Activated CD4-positive, alpha-beta T cell treated with anti-CD3 and anti-CD28 coated beads, Interleukin-2, amount 50 U/mL, for 24 hours (primary cell): ENCODE measurements at places on chromosomes 4 and X.

- DNase-seq: no peak
These were observed 51.7 kb upstream of the MCF2 start for GRCh38 chrX:139759637-139760036.

DNA sequence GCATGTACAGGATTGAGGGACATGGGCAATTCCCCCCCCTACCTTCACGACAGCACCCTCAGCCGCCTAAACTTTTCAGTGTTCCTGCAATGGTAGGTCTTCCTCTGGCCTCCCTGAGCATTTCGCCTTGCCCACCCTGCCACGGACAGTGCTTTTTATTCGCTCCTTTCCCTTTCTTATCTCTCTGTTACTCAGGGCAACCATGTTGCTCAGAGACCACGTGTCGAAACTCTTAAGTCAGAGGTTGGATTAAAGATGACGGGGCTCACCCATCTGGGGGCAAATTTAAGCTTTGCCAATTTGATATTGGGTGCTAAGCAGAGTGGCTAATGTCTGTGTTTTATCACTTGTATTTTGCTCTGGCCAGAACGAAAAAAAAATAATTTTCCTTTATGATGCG lies 20.4 kb downstream of the TENM3 start:
- no peak for DNase-seq

GRCh38 chr4:552019-552418 lies 24.1 kb downstream of the TMEM271 start:
- no peak for DNase-seq

GRCh38 chrX:70525733-70526132 lies 81.1 kb downstream of the DLG3 start:
- no peak for DNase-seq

- no peak for DNase-seq
These were observed 207.3 kb upstream of the RADX start for GRCh38 chrX:106404512-106404911.

DNA sequence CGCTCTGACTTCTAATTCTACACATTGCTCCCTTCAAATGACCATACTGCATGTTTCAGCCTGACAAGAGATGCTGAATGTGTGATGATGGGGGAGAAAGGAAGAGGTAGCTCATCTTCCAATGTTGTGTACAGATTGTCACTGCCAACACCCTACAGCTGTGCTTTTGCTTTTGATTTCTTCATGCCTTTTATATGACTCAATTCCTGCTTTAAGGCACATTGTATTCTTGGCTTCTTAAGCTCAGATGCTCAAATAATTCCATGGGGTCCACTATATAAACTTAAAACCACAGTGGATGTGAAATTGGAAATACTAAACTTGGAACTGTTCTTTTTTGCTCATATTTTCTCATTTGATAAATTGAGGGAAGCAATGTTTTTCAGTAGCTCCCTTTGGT lies 183.2 kb upstream of the WDFY3 start:
- no peak for DNase-seq

GRCh38 chrX:31656013-31656412 lies 584.2 kb upstream of the FTHL17 start:
- DNase-seq: no peak

DNA sequence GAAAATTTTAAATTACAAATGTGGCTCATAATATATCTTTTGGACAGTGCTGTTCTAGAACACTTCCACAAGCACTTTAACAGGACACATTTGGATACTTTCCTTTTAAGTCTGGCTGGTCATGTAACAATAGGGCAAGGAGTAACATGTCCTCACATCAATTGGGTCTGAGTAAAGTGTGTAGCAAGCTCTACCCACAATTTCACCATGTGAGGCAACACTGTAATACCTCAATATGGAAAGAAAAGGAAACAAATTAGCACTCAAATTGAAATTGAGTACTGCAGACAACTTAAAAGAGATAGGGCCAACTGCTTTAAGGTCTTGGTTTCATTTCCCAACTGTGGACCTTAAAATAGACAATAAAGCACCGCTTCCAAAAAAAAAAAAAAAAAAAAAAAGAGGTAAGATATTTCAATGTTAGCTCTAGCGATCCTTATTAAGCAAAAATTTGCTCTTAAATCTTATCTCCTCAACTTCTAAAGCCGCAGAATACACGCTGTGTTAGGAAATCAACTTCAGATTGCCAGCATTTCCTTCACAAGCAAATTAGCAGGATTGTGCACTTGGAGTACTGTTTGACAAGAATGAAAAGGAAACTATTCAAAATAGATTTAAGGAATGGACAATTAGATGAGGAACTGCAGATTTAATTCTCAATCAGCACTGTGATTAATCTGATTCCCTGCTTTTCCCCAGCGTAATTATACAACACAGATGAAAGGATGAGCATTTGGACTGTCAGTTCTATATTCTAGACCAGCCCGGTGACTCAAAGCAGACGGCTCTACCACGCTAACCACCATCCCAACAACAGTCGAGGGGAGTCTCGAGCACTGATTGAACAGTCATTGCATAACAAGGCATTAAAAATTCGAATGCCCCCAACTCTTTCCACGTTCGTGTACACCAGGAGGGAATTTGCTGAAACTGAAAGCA lies 1.6 kb downstream of the CASK start:
- no peak for DNase-seq

- DNase-seq: no peak
These were observed 481.0 kb downstream of the SPRY1 start for GRCh38 chr4:123877551-123877950.

DNA sequence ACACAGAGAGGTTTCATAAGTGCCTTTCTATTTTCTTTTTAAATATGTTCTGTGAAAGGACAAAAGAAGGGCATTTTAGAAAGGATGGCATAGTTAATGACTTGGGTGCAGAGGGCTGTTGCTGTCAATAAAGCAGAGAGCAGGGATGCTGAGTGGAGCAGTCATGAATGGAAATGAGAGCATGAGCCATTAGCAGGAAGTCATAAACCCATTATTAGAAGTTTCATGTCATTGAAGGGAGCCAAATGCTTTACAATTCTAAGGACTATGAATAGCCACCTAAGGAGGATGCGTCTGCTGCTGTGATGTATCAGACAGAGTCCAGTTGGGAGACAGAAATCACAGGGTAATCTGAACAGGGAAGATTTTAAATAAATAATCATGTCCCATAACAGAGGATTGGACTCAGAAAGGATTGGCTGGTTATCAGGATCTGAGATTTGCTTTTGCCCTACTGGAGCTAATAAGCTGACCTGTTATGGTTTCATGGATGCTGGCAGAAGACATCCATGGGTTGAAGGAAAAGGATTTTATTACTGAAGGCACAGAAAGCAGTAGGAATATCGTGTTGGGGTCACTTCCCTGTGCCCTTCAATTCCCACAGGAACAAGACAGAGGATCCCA lies 47.5 kb upstream of the WDR19 start:
- no peak for DNase-seq

DNA sequence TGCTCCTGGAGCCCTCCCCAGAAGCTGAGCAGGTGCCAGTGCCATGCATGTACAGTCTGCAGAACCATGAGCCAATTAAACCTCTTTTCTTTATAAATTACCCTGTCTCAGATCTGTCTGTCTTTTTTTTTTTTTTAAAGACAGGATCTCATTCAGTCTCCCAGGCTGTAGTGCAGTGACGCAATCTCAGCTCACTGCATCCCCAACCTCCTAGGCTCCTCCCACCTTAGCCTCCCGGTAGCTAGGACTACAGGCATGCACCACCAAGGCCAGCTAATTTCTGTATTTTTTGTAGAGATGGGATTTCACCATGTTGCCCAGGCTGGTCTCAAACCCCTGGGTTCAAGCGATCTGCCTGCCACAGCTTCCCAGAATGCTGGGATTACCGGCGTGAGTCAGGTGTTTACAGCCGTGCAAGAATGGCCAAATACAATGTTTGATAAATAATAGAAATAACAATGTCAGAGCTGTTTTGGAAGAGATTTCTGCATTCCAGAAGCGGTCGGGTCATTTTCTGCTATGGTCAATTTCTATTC lies 68.8 kb downstream of the SLC2A9 start:
- no peak for DNase-seq

GRCh38 chr4:164058776-164059445 lies 564.4 kb downstream of the TMA16 start:
- DNase-seq: no peak

GRCh38 chrX:12791257-12792228 lies at the start of gene PRPS2:
Gene PRPS2, plus strand, starts transcription at chrX:12791412. Its CDS starts 86 bp downstream, at chrX:12791498.
- DNase-seq: peak; percentile 36

DNA sequence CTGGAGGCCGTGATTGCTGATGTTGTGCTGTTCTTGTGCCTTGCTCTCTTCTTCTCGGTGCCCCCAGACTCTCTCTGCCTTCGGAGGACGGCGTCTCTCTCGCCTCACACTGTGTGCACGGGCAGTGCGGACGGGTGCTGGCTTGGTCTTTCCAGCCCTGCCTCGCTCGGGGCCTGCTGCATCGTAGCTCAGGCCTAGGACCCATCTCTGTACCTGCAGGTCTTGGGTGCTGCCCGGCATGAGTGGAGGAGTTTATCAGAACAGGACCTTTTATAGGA lies 18.2 kb downstream of the RGS12 start:
- DNase-seq: no peak

GRCh38 chrX:137052643-137053235 lies 18.9 kb upstream of the GPR101 start:
- no peak for DNase-seq

DNA sequence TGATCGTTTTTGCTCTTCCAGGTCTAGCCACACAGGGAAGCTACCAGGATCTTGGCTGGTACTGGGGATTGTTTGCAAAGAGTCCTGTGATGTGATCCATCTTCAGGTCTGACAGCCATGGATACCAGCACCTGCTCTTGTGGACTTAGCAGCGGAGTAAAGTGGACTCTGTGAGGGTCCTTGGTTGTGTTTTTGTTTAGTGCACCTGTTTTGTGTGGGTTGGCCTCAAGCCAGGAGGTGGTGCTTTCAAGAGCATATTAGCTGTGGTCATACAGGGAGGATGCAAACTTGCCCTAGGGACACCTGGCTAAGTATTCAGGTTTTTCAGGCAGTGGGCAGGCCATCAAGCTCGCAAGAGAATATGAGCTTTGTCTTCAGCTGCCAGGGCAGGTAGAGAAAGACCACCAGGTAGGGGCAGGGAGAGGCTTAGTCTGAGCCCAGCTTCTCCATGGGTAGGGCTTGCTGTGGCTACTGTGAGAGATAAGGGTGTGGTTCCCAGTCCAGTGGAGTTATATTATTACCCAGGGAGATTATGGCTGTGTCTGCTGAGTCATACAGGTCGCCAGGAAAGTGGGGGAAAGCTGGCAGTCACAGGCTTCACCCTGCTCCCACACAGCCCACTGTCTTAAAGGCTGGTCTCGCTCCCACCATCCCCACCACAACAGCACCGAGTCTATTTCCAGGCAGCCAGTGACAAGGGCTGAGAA lies 293.7 kb downstream of the PCDH18 start:
- DNase-seq: no peak

GRCh38 chr4:10115797-10116568 lies 616 bp downstream of the WDR1 start:
- no peak for DNase-seq

DNA sequence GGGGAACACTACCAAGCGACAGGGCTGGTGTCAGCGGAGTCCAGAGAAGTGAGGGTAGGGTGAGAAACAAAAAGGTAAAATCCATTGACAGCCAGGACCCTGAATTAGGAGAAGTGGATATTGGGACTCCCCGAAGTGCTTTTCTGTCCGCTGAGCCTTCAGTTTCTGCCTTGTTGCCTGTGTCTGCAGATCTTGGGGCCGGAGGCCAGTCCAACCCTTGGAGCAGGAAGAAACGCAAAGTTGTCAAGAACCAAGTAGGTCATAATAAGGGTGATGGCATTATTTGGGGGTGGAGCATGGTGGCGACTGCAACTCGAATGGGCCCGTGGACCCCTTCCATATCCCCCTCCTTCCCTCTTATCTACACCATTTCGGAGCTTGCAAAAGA lies 1.0 kb downstream of the ARMCX1 start:
- DNase-seq: no peak

- DNase-seq: peak; percentile 9
These were observed 28.1 kb upstream of the MAN2B2 start for GRCh38 chr4:6546681-6547447.

- DNase-seq: no peak
These were observed 113.0 kb upstream of the AADAT start for GRCh38 chr4:170202721-170203120.

DNA sequence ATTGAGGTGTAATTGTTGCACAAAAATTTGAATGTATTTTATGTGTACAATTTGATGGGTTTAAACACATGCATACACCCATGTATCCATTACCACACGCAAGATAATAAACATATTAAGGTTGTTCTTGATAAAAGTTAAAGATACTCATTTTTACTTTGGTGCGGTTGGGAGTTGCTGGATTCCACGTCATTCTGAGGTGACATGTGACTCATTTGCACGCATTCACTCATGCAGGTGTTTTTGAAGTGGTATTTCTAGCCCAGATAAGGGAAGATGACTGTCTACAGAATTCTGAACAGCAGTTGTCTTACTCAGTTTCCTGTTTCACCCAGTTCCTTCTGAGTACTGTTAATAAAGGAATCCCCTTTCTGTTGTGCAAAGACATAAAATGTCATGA lies 142.0 kb downstream of the RTL3 start:
- DNase-seq: peak; percentile 60

DNA sequence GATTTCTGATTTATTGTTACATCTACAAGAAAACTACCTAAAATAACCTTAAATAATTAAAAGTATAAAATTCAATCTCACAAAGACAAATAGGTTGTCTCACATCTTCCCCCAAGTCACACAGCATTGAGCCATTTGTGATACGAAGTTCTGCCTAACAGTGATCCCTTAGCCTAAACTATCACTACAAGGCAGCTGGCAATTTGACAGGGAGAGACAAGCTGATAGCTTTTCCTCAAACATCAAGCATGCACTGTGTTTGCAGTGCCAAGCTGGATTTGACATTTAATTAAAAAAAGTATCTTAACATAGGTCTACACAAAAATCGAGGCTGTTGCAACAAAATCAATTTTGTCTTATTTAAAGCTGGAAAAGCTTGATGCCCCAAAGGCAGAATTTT lies 464.7 kb upstream of the TRAM1L1 start:
- no peak for DNase-seq

- no peak for DNase-seq
These were observed 187.5 kb downstream of the BMP15 start for GRCh38 chrX:51098046-51098445.

DNA sequence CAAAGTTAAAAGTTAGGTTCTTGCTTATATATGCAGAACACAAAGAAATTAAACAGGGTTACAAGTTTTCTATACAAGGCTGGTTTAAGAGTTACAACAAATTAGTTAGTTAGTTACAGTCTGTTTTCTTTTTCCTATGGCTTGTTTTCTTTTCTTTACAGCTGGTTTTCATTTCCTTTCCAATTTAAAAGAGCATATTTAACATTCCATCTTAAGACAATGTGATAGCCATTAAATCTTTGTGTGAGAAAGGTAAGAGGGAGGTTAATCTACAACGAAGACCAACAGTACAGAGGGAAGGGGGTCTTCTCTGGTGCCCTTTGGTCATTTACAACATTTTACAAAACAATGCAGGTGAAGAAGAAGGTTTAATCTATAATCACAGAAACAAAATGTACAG lies 290.6 kb downstream of the ZNF674 start:
- DNase-seq: no peak
